Activated CD4-positive, alpha-beta memory T cell treated with anti-CD3 and anti-CD28 coated beads for 36 hours (primary cell): ENCODE measurements at places on chromosomes 3 and 15.
A peak's percentile ranks its signal among the peaks of the same experiment; 100 is the strongest.

GRCh38 chr3:112437146-112438022 is 61.9 kb downstream of the BTLA start:
- peak overlapping the region; percentile 40 for H3K27ac ChIP-seq
- no peak overlapping the region for H3K4me3 ChIP-seq
- H3K27me3 ChIP-seq, result no peaks in the 10 kb centered on the region
- DNase-seq, result peak; percentile 21
- H3K4me1 ChIP-seq, result peaks cover 40% of the 10 kb centered on the region

DNA sequence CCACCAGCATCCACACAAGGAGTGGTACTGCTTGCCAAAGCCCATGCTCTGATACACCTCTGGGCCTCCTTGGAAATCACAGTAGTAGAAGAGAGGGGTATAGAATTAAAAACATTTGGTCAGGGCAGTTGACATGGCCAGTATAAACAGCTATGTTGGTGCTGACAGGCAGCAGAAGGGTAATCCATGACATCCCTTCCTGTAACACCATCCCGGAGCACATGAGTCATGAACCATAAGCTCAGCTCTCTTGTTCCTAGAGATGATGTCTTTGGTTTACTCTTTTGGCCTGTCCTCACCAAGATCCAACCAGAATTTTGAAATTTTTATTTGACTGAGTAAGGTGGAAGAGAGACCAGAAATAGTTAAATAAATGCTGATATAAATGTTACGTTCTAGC is 132.6 kb upstream of the CTDSPL start:
- H3K27me3 ChIP-seq, result peaks cover 3% of the 10 kb centered on the region
- H3K27ac ChIP-seq, result no peak overlapping the region
- H3K4me1 ChIP-seq, result no peaks in the 10 kb centered on the region
- no peak for DNase-seq

GRCh38 chr15:32998979-32999672 is 195.4 kb downstream of the FMN1 start:
- no peaks in the 10 kb centered on the region for H3K4me1 ChIP-seq
- H3K27ac ChIP-seq, result no peak overlapping the region
- no peak for DNase-seq
- no peaks in the 10 kb centered on the region for H3K36me3 ChIP-seq
- H3K27me3 ChIP-seq, result peaks cover 12% of the 10 kb centered on the region
- H3K4me3 ChIP-seq, result no peak overlapping the region

DNA sequence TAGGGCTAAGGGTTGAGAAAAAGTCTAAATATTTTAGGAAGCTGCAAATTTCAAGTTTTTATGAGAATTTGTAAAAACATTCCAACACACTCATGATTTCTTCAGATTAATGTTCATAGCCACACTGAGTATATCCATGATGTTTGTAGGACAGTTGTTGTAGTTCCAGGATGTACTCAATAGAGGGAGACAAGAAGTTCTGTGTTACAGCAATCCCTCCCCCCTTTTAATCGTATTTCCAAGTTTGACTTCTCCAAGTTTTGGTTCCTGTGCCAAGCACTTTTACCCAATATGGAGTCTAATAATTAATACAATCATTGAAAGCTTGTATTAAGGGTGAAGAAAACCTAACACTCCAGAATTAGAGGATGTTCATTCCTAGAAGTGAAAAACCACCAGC is 143.4 kb downstream of the FEZF2 start:
- H3K36me3 ChIP-seq, result no peaks in the 10 kb centered on the region
- no peak for DNase-seq
- no peak overlapping the region for H3K4me3 ChIP-seq
- H3K4me1 ChIP-seq, result no peaks in the 10 kb centered on the region
- peaks cover 1% of the 10 kb centered on the region for H3K27me3 ChIP-seq

DNA sequence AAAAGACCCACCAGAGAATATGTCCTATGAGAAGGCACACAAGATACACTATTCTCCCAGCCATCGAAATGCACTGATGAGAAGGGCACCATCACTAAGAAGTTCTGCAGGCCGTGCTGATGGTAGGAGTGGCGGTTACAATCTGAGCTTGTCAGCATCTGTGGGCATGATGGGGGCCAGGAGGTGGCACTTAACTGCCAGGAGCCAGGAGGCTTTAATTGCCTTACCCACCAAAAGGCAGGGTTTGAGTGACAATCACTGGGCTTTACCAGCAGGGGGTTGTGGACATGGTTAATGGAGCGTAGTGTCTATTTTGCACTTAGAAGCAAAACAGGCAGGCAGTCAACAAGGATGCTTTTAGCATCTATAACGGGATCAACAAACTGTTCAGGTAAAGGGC is 16.0 kb upstream of the SQOR start:
- peak; percentile 25 for DNase-seq
- no peaks in the 10 kb centered on the region for H3K4me1 ChIP-seq
- H3K4me3 ChIP-seq, result no peak overlapping the region
- no peaks in the 10 kb centered on the region for H3K36me3 ChIP-seq
- no peak overlapping the region for H3K27ac ChIP-seq
- no peaks in the 10 kb centered on the region for H3K27me3 ChIP-seq

DNA sequence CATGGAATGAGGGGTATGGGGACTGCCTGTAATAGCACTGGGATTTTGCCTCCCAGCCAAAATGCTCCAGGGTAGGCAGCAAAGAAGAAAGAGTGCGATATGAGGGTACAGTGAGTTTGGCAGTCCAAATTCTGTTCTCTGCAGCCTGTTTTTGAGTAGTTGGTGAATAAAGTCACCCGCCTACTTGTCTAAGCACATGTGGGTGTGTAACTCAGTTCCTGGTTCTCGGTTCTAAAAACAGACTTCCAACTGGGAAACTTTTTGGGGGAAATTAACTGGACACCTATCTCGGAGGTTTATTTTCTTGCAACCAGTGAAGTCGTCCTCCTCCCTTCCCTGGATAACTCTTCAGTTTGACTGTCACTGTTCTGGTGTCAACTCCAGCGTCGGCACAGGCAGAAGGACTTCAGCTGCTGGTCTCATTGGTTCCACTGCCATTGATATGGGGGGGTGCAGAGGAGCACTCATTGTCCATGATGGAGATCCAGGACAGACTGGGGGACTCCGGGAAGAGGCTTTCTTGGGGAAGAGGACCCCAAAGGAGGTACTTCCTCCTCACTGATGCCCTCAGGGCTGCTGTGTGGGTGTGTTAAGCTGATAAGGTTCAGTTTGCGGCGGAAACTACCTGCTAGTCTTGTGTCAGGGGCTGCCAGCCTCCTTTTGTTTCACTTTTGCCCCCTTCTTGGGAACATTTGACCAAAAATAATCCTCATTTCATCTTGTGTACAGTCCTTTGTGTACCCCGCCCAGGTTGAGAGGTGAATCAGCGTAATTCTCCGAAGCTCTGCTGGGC is 13.2 kb downstream of the GHRL start:
- peak overlapping the region; percentile 3 for H3K27ac ChIP-seq
- peaks cover 51% of the 10 kb centered on the region for H3K36me3 ChIP-seq
- peaks cover 66% of the 10 kb centered on the region for H3K4me1 ChIP-seq
- no peak overlapping the region for H3K4me3 ChIP-seq
- DNase-seq, result no peak
- no peaks in the 10 kb centered on the region for H3K27me3 ChIP-seq

- no peak for DNase-seq
- H3K27me3 ChIP-seq, result peaks cover 29% of the 10 kb centered on the region
- H3K27ac ChIP-seq, result peak within 1 kb of the TSS; percentile 84
- H3K4me3 ChIP-seq, result peak within 1 kb of the TSS; percentile 17
- no peaks in the 10 kb centered on the region for H3K36me3 ChIP-seq
Observed at GRCh38 chr3:46370839-46371518, at the start of gene CCR5. Gene CCR5 (plus strand): TSS chr3:46370946. CDS start chr3:46372903, 1,957 bp downstream.

DNA sequence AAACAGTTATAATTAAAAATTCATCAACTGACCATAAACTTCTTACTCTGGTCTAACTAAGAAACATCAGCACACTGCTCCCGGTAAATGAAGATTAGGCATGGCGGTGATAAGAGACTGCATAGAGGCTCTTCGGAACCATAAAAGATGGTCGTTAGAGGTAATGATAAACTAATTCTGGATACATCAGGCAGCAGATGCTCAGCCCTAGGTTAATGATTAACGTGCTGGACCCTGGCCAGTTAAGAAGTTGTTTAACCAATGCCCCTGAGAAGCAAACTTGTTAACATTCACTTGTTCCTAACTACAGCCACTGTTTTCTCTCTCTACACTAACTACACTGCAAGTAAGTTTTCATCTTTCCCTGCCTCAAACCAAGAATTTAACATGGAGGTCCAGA is 111.5 kb downstream of the PDZRN3 start:
- DNase-seq, result no peak
- no peak overlapping the region for H3K4me3 ChIP-seq
- H3K4me1 ChIP-seq, result no peaks in the 10 kb centered on the region
- H3K36me3 ChIP-seq, result no peaks in the 10 kb centered on the region
- H3K27ac ChIP-seq, result no peak overlapping the region
- H3K27me3 ChIP-seq, result peaks cover under 1% of the 10 kb centered on the region

DNA sequence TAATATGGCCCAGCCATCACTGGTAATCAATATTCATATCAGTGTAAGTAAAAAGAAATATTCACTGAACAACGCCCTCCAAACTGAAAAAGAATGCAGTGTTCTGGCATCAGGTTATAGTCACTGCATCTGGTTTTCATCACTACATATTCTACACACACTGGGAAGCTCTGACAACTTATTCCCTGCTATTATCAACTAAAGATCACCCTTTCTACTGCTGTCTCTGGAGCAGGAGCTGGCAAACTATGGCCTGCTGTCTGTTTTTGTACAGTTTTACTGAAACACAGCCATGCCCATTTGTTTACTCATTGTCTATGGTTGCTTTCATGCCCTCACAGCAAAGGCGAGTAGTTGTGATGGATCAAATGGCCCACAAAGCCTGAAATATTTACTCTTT is 35.3 kb downstream of the TUBGCP4 start:
- DNase-seq, result no peak
- H3K27ac ChIP-seq, result no peak overlapping the region
- no peaks in the 10 kb centered on the region for H3K27me3 ChIP-seq
- no peak overlapping the region for H3K4me3 ChIP-seq
- H3K4me1 ChIP-seq, result no peaks in the 10 kb centered on the region
- H3K36me3 ChIP-seq, result peaks cover 50% of the 10 kb centered on the region

DNA sequence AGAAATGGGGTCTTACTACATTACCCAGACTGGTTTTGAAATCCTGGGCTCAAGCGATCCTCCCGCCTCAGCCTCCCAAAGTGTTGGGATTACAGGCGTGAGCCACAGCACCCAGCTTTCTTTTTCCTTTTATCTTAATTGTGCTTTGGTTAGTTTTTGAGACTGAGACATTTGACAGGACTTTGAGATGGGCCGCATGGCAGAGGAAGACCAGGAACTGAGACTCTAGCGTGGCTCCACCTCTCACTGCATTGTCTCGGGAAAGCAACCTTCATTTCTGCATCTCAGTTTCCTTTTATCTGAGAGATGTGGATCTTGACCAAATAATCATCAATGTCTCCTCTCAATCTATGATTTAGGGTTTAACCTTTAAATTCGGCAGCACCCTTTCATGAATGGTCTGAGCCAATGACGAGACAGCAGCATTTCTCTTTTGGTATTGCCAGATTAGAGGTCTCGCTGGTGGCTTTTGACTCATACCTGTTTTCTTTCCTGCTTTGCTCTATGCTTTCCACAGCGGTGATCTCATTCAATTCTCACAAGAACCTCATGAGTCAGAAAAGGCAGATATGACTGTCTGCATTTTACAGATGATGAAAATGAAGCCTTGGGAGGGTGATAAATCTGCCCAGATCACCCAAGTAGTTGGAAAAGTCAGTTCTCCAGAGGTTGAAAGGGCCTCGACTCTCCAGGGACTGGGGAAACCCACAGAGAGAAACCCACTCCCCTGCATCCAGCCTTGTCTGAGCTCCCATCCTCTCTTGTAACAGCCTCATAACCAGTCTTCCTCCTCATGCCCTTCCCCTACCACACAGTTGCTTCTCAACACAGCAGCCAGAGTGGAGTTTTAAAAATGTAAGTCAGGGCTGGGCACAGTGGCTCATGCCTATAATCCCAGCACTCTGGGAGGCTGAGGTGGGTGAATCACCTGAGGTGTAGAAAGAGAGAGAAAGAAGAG is 84.8 kb upstream of the FOXB1 start:
- H3K27me3 ChIP-seq, result peaks cover 6% of the 10 kb centered on the region
- H3K36me3 ChIP-seq, result no peaks in the 10 kb centered on the region
- peak overlapping the region; percentile 96 for H3K27ac ChIP-seq
- DNase-seq, result peak; percentile 73

DNA sequence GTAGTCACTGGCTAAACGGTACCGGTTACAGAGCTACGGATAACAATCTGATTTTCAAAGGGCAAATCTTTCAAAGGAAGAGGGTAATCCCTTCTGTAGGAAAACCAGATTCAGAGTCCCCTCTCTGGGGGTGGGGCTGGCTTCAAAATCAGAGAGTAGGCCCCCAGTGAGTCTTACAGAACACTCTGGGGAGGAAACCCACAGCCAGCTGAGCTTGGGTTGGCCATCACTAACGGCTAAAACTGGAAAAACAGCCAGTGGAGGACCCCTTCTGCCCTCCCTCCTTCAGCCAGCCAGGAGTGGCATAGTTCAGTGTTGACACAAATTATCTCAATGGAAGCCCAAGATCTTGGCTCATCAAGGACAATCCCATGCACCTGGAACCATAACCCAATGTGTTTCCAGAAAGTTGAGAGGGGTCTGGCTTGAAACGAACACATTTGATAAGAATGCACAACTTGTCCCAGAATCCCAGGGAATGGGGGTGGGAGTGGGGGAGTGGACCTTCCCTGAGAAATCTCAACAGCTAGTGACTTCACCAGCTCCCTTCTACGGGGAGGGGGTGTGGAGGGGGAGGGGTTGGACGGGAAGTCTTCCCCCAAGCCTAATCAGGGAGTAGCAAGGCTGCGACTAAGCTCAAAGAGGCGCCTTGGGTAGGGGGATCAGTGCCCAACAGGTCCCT is 1.0 kb downstream of the RASL12 start:
- no peak overlapping the region for H3K4me3 ChIP-seq
- peaks cover 26% of the 10 kb centered on the region for H3K27me3 ChIP-seq
- H3K27ac ChIP-seq, result no peak overlapping the region
- DNase-seq, result no peak
- no peaks in the 10 kb centered on the region for H3K36me3 ChIP-seq
- peaks cover 4% of the 10 kb centered on the region for H3K4me1 ChIP-seq

GRCh38 chr3:129260606-129261005 is 11.2 kb downstream of the COPG1 start:
- H3K36me3 ChIP-seq, result peaks cover 56% of the 10 kb centered on the region
- no peaks in the 10 kb centered on the region for H3K4me1 ChIP-seq
- H3K27ac ChIP-seq, result no peak overlapping the region
- H3K4me3 ChIP-seq, result no peak overlapping the region
